GM04503 (cell line): ENCODE measurements at places on chromosomes 6 and 20.

DNA sequence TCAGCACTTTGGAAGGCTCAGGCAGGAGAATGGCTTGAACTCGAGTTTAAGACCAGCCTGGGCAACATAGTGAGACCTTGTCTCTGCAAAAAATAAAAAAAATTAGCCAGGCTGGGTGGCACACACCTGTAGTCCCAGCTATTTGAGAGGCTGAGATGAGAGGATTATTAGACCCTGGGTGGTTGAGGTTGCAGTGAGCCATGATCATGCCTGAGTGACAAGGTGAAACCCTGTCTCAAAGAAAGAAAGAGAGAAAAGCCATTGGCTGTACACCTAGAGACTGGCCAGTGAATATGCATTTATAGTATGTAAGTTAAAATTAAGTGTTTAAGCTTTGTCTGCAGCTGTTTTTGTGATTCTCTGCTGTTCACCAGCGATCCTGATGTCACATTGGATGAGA is 6.1 kb downstream of the RBCK1 start:
- DNase-seq = no peak

- no peak for DNase-seq
Observed at GRCh38 chr6:45855642-45856394, 159.8 kb downstream of the CLIC5 start.

DNA sequence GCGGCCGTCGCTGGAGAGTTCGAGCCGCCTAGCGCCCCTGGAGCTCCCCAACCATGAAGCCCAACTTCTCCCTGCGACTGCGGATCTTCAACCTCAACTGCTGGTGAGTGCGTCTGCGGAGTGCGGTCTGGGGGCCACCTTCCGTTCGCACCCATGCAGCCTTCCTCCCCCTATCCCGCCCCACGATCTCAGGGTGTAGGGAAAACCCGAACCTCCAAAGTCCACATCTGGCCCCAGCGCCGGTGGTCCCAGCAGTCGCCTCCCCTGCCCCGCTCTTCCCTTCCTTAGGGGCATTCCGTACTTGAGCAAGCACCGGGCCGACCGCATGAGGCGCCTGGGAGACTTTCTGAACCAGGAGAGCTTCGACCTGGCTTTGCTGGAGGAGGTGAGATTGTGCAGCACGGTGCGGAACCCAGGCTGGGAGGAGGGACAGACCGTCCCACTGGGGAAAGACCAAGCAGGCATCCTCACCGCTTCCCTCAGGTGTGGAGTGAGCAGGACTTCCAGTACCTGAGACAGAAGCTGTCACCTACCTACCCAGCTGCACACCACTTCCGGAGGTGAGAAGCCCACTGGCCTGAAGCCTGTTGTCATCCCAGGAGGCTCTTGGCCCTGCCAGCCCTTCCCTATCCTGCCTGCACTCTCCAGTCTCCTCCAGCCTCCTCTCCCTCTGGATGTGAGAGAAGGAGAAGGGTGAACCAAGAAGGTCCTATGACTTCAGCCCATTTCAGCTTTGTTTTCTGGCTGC is 719 bp downstream of the SMPD2 start:
- no peak for DNase-seq

DNA sequence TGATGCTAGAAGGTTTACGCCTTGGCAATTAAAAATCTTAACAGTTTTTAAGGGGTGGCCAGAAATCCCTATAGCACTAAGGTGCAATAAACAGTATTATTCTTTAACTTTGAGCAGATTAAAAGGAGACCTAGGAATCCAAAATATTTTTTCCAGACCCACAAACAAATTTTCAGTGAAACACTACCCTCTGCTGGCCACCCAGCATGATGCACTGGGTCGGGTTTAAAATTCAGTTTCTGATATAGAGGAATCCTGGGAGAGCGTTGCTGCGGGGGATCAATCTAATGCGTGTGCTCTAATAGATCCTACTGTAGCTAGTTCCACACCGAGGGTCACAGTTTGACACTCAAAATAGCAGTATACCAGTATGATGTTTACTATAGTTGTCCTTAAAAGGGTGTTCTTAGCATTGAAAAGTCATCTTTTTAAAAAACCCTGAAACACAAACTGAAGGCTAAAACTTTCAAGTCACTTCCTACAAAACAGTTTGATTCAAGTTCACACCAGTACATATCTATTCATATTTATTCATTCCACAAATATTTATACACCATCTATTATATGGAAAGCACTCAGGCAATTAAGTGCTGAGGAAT is 10.2 kb downstream of the UBE3D start:
- DNase-seq = no peak

DNA sequence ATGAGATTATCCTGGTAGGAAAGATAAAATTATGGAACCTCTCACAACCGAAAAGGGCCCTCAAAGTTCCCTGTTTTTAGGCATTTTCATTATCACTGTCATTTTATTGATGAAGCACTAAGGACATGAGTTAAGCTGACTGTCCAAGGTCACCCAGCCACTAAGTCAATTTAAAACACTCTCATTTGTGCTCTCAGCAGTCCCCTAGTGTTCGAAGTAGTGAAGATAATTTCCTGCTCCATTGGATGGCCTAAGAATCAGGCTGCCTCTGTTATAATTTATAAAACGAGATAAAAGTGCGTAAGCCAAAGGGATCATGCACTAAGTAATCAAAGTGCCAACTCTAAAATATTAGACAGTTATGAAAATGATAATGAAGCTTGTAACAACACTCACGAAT is 169.1 kb downstream of the KIF16B start:
- no peak for DNase-seq

- DNase-seq = peak; percentile 93
Observed at GRCh38 chr6:17045581-17046322, 56.1 kb upstream of the STMND1 start.

DNA sequence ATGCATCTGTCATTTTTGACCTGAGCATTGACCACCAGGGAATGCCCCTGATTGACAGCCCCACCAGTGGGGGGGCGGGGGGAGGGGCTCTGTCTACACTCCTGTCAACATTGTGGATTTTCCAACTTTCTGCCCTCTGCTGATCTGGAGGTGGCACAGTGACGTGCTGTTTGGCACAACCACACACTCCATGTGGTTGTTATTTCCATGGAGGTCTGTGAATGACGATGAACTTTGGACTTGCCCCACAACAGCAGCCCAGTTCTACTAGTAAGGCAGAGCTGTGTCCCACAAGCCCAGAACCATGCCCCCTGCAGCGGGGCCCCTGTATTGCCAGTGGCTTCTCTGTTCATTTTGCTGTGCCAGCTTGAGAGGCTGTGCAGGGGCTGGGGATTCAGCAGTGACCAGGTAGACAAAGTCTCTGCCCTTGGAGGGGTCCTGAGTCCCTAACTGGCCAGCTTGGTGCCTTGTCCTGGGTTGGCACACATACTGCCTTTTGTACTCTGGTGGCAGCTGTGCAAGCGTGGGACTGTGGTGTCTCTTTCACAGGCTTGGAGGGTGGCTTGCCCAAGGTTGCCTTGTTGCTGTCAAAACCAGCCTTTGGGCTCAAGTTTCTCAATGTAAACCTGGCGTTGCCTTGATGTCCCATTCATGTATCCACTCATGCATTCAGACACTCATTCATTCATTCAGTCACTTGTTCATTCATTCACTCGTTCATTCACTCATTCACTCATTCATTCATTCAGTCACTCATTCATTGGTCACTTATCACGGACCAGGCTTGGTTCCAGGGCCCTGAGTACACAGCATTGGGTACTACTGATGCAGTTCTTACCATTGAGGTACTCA is 108.5 kb downstream of the SYCP2 start:
- DNase-seq = no peak
